Kidney (tissue), 22 donors: ENCODE measurements at places on chromosomes 7 and 10. TPM values are rescaled to one million over a fixed set of nuclear protein-coding genes. Genes with fewer than 3 reads are reported as not detected.

OR6V1 gene
- total RNA-seq, result not detected

TMEM270 gene
- total RNA-seq, result 0.50 TPM

GPR26 gene
- not detected for total RNA-seq

TCERG1L gene
- total RNA-seq, result not detected

NANOS1 gene
- total RNA-seq, result 1.1 TPM

ANXA11 gene
- 435 TPM for total RNA-seq

HYAL4 gene
- total RNA-seq, result not detected

NRBF2 gene
- 15.8 TPM for total RNA-seq

CXCL12 gene
- 99.5 TPM for total RNA-seq

BTBD16 gene
- 1.2 TPM for total RNA-seq

GPR158 gene
- 0.22 TPM for total RNA-seq

GNAI1 gene
- 105 TPM for total RNA-seq

FKBP6 gene
- total RNA-seq, result 0.13 TPM

CYP3A7 gene
- not detected for total RNA-seq

EIF5AL1 gene
- 0.54 TPM for total RNA-seq

BTAF1 gene
- 35.1 TPM for total RNA-seq

OR2A25 gene
- total RNA-seq, result not detected

IGFBP3 gene
- total RNA-seq, result 193 TPM

TMEM225B gene
- 2.6 TPM for total RNA-seq

FAM25C gene
- not detected for total RNA-seq

NEUROD6 gene
- not detected for total RNA-seq

UNC5B gene
- total RNA-seq, result 22.6 TPM

OR2A12 gene
- total RNA-seq, result not detected

UNCX gene
- total RNA-seq, result 2.0 TPM

MYH16 gene
- not detected for total RNA-seq

SOSTDC1 gene
- 13.4 TPM for total RNA-seq

AP1S1 gene
- 50.4 TPM for total RNA-seq

SKIDA1 gene
- 2.9 TPM for total RNA-seq

SLC18A2 gene
- total RNA-seq, result 4.6 TPM

TACC2 gene
- 81.0 TPM for total RNA-seq

ANKRD30A gene
- not detected for total RNA-seq

SPAG6 gene
- 8.4 TPM for total RNA-seq

ASB15 gene
- total RNA-seq, result not detected

CREB5 gene
- total RNA-seq, result 27.2 TPM

KIF11 gene
- 1.6 TPM for total RNA-seq

AGR3 gene
- 20.3 TPM for total RNA-seq

MRC1 gene
- total RNA-seq, result 67.8 TPM

CTAGE4 gene
- 4.9 TPM for total RNA-seq

INMT gene
- total RNA-seq, result 44.8 TPM

EPHA1 gene
- total RNA-seq, result 22.3 TPM

COL26A1 gene
- 1.2 TPM for total RNA-seq

COL28A1 gene
- 5.8 TPM for total RNA-seq

GIMAP4 gene
- total RNA-seq, result 61.4 TPM

MSMB gene
- total RNA-seq, result not detected

POU6F2 gene
- total RNA-seq, result 0.47 TPM

ENTPD7 gene
- 16.1 TPM for total RNA-seq

NACAD gene
- 4.2 TPM for total RNA-seq

HOXA2 gene
- 2.9 TPM for total RNA-seq

FAM24B gene
- total RNA-seq, result 3.8 TPM

HTRA1 gene
- total RNA-seq, result 86.0 TPM

MMS19 gene
- 56.1 TPM for total RNA-seq

PBLD gene
- total RNA-seq, result 33.5 TPM

PKD1L1 gene
- total RNA-seq, result 0.82 TPM

CLDN4 gene
- total RNA-seq, result 342 TPM

SRRM3 gene
- 1.0 TPM for total RNA-seq

PNPLA8 gene
- 33.9 TPM for total RNA-seq
